SJSA1 (cell line): ENCODE measurements at places on chromosomes 7 and 10. TPM values are rescaled to one million over a fixed set of nuclear protein-coding genes. Genes with fewer than 3 reads are reported as not detected.

- DNase-seq, result no peak
These were observed 129.0 kb upstream of the AGR3 start for GRCh38 chr7:17010637-17011300.

CYTH3 gene
- total RNA-seq, result 38.6 and 47.8 TPM in 2 replicates

SPAG6 gene
- not detected in 2 replicates for total RNA-seq

GRCh38 chr7:132779164-132779563 lies 202.9 kb upstream of the PLXNA4 start:
- no peak for DNase-seq

GRCh38 chr10:5584895-5585516 lies 60.2 kb downstream of the CALML3 start:
- peak; percentile 94 for DNase-seq
